ENCODE measurements at places on chromosomes 6 and 20. TPM values are rescaled to one million over a fixed set of nuclear protein-coding genes. Genes with fewer than 3 reads are reported as not detected.

GRCh38 chr20:45176526-45177267 is 2.0 kb downstream of the PI3 start:
- H3K27me3 ChIP-seq, result no peaks in the 10 kb centered on the region
- DNase-seq, result no peak
- H3K36me3 ChIP-seq, result no peaks in the 10 kb centered on the region
- no peak overlapping the region for H3K4me3 ChIP-seq

DNA sequence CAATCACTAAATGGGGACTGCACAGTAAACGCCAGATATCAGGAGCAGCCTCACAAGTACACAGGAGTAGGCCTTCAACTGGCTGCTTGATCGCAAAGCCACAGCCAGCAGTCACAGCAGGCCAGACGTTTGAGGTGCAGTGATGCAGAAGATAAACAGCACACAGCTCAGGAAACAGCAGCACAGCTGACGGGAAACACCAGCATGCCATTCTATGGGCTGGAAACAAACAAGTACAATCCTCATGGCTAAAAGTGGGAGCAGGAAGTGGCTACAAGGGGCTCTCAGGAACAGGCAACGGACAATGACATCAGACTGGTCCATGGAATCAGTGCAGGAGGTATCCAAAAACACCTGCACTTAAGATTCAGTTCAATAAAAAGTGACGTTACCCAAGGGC is 111.0 kb downstream of the DTNBP1 start:
- no peak overlapping the region for H3K27ac ChIP-seq
- no peaks in the 10 kb centered on the region for H3K27me3 ChIP-seq
- H3K36me3 ChIP-seq, result no peaks in the 10 kb centered on the region
- no peak overlapping the region for H3K4me3 ChIP-seq
- peaks cover 16% of the 10 kb centered on the region for H3K4me1 ChIP-seq

Gene PIGU
- total RNA-seq, result 61.7 TPM

DNA sequence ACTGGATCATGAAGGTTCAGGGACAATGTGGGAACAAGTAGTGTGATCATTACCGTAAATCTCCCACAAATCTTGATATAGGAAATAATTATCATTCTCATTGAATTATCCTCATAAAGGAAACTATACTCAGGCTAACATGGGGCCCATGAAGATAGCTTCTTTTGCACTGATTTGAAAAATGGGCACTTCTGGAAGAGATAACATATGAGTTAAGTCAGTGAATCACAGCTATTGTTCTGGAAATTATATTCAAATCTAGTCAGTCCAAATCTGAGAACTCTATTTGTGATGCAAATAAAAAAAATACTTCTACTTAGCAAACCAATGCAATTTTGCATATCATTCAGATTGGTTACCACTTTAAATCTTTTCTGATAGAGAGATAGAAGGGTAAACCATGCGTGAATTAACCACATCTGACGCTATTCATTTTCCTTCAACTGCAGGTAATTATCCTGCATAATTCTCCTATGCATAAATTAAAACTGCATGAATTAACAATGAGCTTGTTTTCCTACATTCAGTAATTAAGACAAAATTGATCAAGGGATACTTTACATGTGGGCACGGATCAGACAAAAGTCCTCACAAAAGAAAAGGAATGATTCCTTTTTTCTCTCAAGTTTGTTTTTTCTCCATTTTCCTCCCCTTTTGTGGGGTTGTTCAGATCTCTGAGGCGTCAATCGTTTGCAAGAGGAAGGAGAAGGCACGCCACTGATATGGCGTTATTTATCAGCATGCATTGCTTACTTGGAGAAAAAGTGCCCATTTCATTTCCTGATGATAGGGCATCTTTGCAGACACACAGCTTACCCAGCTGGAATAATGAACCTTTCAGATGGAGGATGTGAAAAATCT is 36.4 kb downstream of the RIPOR2 start:
- DNase-seq, result no peak
- H3K4me3 ChIP-seq, result no peak overlapping the region
- no peaks in the 10 kb centered on the region for H3K36me3 ChIP-seq
- H3K27ac ChIP-seq, result no peak overlapping the region
- no peaks in the 10 kb centered on the region for H3K4me1 ChIP-seq

Data from Caco-2 (cell line).